Activated naive CD8-positive, alpha-beta T cell treated with anti-CD3 and anti-CD28 coated beads, Interleukin-2, amount 10 ng/mL, durations not matched to agents 7 days and 5 days (primary cell): ENCODE measurements at places on chromosomes 4 and X.

- DNase-seq, result no peak
These were observed 503.3 kb downstream of the PCDH18 start for GRCh38 chr4:137029026-137029425.

DNA sequence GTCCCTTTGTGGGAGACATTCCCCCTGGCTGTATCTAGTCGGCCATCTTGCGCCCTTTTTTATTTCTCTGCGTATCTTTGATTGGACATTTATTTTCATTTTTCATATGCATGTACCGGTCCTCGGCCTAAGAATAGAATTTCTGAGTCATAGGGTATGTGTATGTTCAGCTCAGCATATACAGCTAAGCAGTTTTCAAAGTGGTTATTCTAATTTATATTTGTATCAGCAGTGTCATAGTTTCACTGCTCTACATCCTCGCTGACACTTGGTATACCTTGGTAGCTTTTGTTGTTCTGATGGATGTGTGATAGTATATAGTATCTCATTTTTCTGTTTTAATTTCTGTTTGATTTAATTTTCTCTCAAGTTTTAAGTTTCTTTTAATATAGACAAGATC is 38.7 kb downstream of the BEX3 start:
- no peak for DNase-seq

DNA sequence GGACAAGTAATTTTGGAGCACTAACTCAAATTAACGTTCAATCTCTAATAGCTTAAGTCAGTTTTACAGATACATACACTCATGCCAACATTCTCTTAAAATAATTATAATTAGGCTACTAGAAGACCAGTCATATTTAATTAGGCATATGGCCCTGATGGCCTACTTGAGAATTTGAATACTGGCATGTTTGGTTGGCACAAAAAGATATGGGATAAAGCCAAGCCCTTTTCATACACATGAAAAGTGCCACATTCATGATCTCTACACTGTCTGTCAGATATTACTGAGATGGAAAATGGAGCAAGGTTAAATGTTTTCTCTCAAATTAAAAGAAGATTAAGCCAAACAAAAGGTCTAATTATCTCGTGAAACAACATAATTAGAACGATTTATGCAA is 1091.0 kb downstream of the C4orf33 start:
- DNase-seq, result no peak

- no peak for DNase-seq
These were observed 117.1 kb downstream of the SPANXA1 start for GRCh38 chrX:141467442-141467841.

DNA sequence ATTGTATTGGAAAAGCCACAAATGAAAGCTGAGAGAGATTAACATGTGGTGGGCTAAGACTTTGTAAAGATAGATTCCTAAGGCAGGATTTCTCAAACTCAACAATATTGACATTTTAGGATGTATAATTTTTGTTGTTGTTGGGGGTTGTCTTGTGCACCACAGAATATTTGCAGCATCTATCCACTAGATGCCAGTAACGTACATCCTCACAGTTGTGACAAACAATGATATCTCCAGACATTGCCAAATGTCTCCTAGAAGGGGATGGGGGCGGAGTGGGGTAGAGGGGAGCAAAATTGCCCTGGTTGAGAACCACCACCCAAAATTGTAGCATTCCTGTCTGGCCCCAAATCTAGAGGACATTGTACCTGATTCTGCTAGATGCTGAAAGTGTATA is 14.7 kb upstream of the CBR4 start:
- no peak for DNase-seq

GRCh38 chr4:7127576-7127975 is 59.7 kb upstream of the GRPEL1 start:
- DNase-seq, result no peak

DNA sequence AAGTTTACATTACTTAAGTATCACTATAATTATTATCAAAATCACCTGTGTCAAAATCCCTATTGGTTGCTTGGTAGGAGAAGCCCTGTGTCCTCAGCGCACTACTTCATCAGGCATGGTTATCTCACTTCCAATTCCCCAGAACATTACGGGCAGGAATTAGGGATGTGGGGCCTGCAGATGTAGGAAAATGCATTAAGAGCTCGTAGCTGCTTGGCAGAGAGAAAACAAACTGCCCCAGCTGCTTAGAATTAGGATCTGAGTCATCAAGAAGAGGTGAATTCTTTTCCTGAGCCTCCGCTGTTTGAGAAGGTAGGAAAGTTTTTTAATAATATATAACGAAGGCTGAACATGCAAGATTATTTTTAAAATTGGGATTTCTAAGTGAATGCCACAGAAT is 31.1 kb upstream of the CLNK start:
- DNase-seq, result no peak

DNA sequence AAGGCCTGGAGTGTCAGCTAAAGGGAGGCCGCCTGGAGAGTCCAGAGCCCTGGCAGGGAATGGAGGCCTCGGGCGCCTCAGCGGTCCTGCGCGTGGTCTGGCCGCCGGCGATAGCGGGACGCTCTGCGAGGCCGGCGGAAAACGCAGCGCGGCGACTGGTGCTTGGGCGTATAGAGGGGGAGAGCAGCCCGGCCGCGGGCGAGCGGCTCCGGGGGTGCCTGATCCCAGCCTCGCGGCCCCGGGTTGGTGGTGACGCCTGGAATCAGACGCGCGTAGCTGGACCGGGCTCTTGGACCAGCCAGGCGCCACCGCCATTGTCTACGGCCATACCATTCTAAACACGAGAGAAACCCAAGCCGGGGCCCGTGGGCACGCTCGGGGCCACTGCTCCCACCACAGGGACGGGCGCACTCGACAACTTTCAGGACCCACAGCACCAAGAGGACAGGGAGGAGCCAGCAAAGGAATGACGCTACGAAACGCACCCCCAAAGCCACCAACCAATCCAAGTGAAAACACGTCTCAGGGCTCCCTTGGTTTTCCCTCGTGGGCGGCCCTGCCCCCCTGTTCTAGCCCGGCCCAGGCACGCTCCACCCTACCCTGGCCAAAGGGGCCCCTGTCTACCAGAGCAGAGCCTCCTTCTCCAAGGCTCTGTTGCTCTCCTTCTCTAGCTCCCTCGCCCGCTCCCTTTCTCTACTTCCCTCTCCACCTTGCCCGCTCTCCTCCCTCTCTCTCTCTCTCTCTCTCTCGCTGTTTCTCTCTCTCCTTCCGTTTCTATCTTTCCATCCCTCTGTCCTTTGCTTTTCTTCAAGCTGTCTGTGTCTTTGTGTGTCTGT is 7.8 kb downstream of the FRG2 start:
- no peak for DNase-seq

DNA sequence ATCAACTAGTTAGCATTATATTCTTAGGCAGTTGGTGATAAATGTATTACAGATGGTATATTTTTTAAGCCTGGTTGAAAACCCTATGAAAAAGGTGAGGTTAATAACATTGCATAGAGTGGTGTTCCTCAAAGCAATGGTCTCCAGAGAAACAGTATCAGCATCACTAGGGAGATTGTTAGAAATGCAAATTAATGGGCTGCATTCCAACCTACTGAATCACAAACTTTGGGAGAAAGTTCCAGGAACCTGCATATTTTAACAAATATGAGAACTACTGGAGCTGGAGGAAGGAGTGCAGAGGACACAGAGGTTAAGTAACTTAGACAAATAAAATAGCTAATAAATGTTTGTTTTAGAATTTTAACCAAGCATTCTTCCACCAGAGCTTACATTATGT is 166.9 kb upstream of the PCDH10 start:
- no peak for DNase-seq

GRCh38 chr4:10345381-10345784 is 111.8 kb downstream of the ZNF518B start:
- no peak for DNase-seq

GRCh38 chrX:9765737-9766097 is at the start of gene GPR143:
GPR143 (minus strand) TSS chrX:9765847; CDS start chrX:9765817, 30 bp downstream.
- no peak for DNase-seq

DNA sequence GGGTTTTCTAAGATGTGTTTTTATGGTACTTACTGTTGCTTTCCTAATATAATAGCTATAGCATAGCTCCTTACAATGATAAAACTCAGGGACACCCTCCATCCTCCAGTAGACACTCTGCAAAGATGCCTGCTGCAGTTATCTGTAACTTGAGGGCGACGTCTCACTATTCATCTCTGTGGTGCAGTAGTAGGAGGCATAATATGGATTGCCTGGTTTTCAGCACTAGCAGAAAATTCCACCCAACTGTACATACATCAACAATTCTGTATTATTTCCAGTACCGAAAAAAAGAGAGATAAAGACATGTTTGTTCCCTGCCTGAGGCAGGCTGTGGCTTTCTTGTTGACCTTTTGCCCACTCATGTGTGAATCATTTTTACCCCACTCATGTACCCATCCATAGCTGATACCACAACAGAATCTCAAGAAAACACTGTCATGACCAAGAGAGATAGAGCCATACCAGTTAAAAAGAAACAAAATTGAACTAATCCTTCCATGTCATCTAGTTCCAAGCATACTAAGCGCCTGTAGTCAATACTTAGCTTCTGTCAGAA is 220.1 kb downstream of the RAB28 start:
- DNase-seq, result no peak

GRCh38 chr4:124417371-124417770 is 295.2 kb downstream of the ANKRD50 start:
- DNase-seq, result no peak

DNA sequence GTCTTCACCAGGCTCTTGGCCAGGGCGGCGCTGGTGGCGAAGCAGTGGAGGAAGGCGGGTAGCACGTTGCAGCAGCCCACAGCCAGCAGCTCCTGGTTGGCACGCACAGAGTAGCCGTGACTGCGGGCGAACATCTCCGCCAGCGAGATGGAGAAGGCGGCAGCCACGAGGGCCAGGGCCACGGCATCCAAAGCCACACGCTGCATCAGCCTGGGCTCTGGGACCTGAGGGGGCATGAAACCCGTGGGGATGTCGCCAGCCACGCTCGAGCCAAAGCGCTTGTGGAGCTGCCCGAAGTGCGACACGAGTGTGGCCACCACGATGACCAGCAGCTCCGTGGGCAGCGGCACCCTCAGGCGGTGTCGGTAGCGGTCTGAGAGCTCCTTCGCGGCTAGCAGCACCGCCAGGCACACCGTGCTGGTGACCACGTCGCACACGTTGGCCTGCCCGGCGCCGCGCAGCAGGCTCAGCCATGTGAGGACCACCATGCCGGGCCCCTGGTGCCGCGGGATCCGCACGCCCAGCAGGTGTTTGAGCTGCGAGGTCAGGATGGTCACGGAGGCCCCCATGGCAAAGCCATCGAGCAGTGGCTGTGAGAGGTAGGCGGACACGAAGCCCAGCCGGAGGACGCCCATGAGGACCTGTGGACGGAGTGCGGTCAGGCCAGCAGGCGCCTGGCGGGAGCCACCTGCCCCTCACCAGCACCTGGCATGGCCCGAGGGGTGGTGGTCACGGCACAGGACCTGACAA is 3.1 kb downstream of the IDUA start:
- no peak for DNase-seq

DNA sequence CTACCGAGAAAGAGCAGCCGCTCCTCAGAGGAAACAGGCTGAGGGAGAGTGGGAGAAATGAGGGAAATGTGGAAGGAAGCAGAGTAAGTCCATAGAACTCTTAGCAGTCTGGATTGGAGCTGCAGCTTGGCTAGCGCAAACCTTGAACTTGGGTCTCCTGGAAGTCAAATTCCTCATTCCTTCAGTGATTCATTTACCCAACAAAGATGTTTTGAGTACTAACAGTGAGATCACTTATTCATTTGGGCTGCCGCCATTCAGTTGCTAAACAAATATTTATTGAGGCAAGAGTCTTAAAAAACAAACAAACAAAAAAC is 51.5 kb downstream of the SEL1L3 start:
- no peak for DNase-seq

DNA sequence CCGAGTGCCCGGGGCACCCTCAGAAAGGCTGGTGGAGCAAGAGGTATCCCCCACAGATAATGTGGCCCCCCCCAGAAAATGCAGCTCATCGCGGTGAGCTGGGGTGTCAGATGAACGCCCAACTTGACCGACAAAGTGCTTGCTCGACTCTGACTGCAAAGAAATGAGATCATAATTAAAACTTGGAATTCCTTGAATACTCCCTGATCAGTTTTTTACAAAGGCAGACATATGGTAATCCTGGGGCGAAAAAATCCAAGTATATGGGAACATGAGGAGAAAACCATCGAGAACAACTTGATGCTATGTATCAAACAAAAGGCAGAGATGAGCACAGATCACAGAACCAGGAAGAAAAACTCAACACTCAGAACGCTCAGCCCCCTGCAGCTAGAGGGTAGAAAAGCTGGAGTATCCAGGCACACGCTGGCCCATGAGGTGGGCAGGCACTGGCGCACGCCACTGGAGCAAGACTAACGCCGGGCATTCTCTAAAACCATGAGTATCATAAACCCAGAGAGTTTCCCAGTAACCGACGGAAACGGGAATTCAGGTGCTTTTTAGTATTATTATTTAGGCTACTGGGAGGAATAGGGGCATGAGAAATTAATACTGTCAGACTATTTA is 127.3 kb downstream of the AFAP1 start:
- DNase-seq, result no peak

GRCh38 chrX:11261260-11261659 is 32.0 kb upstream of the AMELX start:
- no peak for DNase-seq

GRCh38 chr4:89878611-89879010 is 16.0 kb upstream of the MMRN1 start:
- no peak for DNase-seq

GRCh38 chr4:95129821-95130311 is 372.1 kb downstream of the BMPR1B start:
- no peak for DNase-seq

GRCh38 chrX:47430925-47431324 is 52.1 kb downstream of the ZNF41 start:
- DNase-seq, result no peak

GRCh38 chr4:72341432-72341820 is 227.6 kb downstream of the ADAMTS3 start:
- DNase-seq, result no peak

- DNase-seq, result no peak
These were observed 20.8 kb downstream of the USO1 start for GRCh38 chr4:75745161-75745560.

GRCh38 chrX:262381-262909 is 18.7 kb upstream of the PLCXD1 start:
- DNase-seq, result no peak

DNA sequence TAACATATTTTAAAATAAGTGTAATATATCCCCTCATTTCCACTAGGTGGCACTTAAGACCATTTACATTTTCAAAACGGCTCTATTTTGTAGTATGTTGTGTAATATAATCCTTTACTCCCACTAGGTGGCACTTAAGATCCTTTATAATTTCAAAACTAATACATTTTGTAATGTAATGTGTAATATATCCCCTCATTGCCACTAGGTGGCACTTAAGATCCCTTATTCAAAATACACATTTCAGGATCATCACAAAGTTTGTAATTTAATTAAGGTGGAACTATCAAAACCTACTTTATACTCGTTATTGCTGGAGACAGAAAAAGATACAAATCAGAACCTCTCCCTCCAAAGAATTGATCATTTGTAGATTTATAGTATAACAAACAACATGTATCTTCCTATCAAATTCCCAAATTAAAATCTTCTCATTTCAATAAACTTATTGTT is 132.5 kb downstream of the ARHGAP6 start:
- DNase-seq, result no peak

GRCh38 chrX:41381685-41382084 is 47.7 kb downstream of the DDX3X start:
- DNase-seq, result no peak

GRCh38 chr4:102218656-102219055 is 126.6 kb downstream of the SLC39A8 start:
- no peak for DNase-seq

- DNase-seq, result peak; percentile 29
These were observed 67.9 kb upstream of the SLC4A4 start for GRCh38 chr4:71270901-71271300.

- DNase-seq, result no peak
These were observed 43.1 kb upstream of the C1GALT1C1 start for GRCh38 chrX:120672841-120673530.

- DNase-seq, result no peak
These were observed 144.2 kb downstream of the PABPC4L start for GRCh38 chr4:134057356-134057755.
